ENCODE measurements at places on chromosomes 2 and 18.

DNA sequence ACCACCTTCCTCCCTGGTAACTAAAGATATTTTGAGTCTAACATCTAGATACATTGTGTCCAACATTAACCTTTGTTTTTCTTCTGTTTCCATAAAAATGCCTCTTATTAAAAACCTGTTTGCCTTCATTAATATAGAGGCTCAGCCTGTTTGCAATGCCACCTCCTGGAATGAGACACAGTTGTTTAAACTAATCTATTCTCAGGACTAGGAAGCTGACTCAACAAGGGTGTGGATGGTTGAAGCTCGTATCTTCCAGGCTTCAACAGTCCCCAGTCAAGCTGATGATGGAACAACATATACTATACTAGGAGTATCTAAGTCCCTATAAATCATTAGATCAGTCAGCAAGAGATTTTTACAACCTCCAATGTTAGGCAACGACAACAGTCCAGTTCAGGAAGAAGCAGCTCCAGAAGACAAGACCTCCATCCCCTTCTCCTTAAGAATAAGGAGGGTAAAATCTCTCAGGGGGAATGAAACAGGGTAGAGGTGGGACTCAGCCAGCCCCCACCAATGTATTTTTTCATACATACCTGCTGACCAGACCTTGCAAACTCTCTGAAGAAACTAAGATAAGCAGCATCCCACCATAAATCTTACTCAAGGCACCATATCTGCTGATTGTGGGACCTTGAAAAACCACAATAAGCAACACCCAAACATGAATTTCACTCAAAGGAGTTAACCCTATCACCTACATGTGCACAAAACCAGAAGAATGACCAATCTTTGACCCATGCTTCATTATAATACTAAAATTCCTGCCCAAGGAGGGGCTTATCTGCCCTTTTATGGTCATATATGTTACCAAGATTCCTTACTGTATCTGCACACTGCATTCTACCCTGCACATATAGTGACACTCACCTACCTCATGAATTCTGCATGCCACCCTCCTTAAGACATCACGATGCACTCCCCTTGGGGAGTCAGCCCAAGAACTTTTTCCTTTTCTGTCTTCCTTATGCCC, 21.4 kb downstream of the ZNF24 start:
- no peak for DNase-seq

DNA sequence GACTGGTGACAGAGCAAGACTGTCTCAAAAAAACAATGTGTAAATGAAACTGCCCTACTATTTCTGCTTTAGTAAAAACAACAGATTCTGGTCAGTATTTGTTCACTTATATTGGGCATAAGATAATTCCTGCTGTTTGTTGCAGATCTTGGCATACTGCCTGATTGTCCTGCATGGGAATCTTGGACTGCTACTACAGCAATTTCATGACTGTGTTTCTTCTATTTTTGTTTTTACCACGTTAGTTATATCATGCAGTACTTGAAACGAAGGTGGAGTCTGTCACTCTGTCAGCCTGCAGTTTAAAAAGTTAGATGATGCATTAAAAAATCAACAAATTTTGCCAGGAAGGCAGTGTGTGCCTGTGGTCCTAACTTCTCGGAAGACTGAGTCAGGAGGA, 14.2 kb upstream of the CLASP1 start:
- DNase-seq, result no peak

GRCh38 chr2:145029873-145030272, 510.0 kb upstream of the ZEB2 start:
- no peak for DNase-seq

DNA sequence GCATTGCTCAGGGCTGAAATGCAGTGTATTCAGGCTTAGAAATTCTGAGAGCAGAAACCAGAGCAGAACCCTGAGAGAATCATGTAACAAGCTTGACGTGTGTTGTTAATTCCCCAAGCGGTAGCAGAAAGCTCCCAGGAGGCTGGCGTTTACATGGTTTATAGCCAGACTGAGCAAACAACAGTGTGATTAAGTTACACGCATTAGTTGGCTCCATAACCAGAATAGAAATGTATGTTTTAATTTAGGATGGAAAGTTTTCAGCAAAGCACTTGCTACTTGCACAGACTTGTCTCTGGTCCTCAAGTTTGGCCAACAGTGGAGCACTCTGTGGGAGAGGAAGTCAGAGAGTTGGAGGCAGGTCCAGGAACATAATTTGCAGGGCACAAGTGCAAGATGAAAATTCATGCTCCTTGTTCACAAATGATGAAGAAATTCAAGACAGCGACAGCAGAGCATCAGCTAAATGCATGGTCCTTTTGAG, 69.3 kb downstream of the MAPK4 start:
- no peak for DNase-seq

DNA sequence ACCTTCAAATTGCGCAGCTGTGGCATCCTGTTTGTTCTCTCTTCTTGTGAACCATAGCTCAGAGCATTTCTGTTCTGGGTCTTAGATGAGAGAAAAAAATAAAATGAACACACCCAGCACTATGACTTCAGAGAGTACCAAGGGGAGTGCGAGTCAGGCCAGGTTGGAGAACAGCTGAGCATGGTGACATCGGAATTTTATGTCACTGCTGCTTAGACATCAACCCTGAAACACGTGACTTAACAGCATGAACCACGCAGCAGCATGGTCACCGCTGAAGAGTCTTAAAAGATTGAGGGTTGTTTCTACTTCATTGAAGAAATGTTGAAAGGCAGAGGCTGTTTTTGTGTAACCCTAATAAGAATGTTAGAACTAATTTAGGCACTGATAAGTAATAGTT, 288.8 kb upstream of the SOX11 start:
- DNase-seq, result no peak

GRCh38 chr2:167582619-167583018, 664.8 kb downstream of the STK39 start:
- DNase-seq, result no peak

DNA sequence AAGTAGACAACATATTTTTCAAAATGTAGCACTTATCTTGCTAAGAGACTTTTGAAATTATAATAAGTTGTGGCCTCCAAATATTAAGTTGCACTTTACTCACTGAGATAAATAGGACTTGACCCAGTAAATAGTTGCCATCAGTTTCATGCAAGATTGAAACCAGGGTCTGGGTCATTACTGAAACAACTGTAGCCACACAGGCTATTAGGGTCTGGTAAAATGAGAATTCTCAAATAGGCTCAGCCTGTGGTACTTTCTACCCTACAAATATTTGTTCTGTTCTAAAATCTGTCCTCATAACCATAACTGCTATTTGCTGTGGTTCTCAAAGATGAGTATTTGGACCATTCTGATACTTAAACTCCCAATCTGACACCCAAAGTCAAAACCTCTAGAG, 115.4 kb upstream of the STK17B start:
- DNase-seq, result no peak

GRCh38 chr2:152093464-152093863, 5.4 kb downstream of the CACNB4 start:
- no peak for DNase-seq

GRCh38 chr18:30440351-30440750, 602.2 kb downstream of the DSC3 start:
- DNase-seq, result no peak
